ENCODE measurements at places on chromosomes 4 and X.

GRCh38 chr4:155539746-155540145, 126.9 kb upstream of the GUCY1A1 start:
- DNase-seq: no peak

GRCh38 chr4:8738471-8738931, 133.1 kb downstream of the HMX1 start:
- DNase-seq: no peak

DNA sequence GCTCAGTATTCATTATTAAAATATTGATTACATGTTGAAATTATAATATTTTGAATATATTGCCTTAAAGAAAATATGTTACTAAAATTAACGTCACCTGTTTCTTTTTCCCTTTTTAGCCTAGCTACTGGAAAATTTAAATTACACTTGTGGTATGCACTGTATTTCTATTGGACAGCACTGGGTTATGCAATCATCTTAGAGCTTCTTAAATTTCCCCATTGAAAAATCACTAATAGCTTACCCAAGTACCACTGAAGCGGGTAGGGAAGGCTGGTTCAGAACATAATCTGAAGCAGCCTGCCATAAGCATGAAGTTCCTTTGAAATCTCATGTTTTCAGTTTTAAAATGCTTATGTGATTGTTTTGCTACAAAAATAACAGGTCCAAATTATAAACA, 49.5 kb upstream of the TFDP3 start:
- DNase-seq: no peak

GRCh38 chr4:101037938-101038413, 309.4 kb downstream of the PPP3CA start:
- peak; percentile 36 for DNase-seq

DNA sequence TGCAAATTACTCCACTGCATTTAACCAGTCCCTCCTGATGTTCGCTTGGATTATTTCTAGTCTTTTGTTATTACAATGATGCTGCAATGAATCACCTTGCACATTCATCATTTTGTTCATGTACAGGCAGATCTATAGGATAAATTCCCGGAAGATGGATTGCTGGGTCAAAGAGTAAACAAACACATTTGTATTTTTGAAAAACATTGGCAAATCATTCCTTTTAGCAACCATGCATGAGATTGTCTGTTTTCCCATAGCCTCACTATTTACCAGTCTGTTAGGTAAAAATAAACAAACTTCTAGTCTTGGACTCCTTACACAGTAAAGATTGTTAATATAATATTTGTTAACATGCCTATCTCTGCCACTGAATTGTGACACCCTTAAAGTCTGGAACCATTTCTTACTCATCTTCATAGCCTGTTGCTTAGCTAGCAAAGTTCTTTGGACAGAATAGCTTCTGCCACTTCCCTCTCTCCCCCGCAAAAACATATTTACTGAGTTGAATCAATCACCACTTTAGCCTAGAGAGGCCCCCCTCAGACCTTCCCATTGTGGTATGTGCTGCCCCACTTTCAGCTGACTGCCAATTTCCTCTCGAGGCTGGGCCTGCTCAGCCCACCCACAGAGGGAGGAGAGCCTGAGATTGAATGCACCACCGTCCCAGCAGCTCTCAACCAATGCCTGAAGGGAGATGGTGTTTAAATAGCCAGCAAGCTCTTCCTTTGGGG, 108.4 kb upstream of the ATXN3L start:
- no peak for DNase-seq

- DNase-seq: peak; percentile 77
Observed at GRCh38 chr4:101019941-101020401, 327.4 kb downstream of the PPP3CA start.

DNA sequence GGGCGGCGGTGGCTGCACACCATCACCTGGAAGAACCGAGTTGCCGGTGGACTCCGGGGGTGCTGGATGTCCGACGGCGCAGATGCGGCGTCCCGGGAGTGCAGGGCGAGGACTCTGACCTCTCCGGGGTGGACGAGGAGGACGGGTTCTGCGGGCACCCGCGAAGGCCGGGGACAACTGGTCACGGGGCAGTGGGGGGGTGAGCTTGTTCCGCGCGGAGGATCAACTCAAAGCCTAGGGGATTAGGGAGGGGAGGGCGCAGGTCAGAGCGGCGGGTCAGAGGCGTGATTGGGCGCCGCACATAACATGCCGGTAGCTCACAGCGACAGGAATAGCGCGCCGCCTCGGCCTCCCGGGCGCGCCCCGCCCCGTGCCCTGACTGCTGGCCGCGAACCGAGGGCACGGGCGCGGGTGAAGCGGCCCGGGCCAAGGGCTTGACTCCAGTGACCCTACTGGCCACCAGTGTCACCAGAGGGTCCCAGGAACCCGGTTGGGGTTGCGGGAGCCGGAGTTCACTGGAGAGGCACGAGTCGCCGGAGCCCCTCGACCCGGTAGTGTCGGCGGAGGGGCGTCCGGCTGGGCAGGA, at the start of gene KLHL34:
Gene KLHL34, minus strand, starts transcription at position 179 of the 586 bp plus-strand sequence. CDS start 542 bp downstream, outside the sequence.
- DNase-seq: no peak

GRCh38 chrX:701673-702072, 71.1 kb downstream of the SHOX start:
- DNase-seq: no peak

Data from CD4-positive, alpha-beta T cell treated with Interleukin-21 for 1 hour (primary cell).